AG10803 (cell line): ENCODE measurements at places on chromosomes 11 and 22.

DNA sequence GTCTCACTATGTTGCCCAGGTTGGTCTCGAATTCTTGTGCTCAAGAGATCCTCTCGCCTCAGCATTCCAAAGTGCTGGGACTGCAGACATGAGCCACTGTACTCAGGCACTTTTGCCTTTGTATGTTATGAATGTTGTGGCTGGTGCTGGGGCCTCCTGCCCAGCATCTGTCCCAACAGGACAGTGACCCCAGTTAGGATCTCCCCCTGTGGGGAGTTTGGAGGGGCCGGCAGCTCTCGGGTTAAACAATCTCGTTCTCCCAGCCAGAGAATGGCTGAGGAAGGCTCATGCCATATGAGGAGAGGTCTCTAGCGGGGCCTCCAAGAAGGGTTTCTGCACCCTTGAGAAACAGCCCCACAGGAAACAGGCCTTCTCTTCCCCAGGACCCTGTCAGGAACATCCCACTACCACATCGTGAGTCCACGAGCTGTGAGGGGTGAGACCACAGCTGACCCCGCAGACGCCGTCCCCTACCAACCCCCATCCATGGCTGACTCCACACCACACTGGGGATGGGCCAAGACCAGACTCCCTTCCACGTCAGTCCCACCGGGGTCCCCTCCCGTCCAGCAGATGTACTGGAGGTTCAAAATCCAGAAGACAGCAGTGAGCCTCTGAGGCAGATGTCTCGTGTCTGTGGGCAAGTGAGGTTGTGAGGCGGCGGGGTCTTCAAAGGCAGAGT is 54.1 kb downstream of the SHANK2 start:
- no peak for DNase-seq

- no peak for DNase-seq
Measured at GRCh38 chr11:68818181-68818580, 23.5 kb downstream of the CPT1A start.

GRCh38 chr11:59142530-59143507 is at the start of gene FAM111A:
Gene FAM111A, plus strand, starts transcription at chr11:59142856. Its CDS starts 6,017 bp downstream, at chr11:59148873.
- DNase-seq, result peak; percentile 85

GRCh38 chr11:91810871-91811270 is 413.7 kb upstream of the FAT3 start:
- no peak for DNase-seq

DNA sequence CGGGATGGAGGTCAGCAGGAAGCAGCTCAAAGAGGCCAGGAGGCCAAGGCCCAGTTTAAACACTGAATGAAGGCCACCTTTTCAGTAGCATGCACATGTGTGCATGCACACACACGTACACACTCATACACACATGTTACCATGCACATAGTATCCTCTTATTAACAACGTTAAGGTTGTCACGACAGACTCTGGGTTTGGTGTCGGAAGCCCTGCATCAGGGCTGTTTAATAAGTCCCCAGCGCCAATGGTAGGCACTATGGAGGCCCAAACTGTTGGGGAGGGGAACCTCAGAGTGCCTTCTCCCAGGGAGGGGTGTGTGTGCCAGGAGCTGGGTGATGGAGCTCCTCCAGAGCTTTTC is 39.5 kb upstream of the ADA2 start:
- DNase-seq, result no peak
